ENCODE measurements at places on chromosomes 1 and 21.

DNA sequence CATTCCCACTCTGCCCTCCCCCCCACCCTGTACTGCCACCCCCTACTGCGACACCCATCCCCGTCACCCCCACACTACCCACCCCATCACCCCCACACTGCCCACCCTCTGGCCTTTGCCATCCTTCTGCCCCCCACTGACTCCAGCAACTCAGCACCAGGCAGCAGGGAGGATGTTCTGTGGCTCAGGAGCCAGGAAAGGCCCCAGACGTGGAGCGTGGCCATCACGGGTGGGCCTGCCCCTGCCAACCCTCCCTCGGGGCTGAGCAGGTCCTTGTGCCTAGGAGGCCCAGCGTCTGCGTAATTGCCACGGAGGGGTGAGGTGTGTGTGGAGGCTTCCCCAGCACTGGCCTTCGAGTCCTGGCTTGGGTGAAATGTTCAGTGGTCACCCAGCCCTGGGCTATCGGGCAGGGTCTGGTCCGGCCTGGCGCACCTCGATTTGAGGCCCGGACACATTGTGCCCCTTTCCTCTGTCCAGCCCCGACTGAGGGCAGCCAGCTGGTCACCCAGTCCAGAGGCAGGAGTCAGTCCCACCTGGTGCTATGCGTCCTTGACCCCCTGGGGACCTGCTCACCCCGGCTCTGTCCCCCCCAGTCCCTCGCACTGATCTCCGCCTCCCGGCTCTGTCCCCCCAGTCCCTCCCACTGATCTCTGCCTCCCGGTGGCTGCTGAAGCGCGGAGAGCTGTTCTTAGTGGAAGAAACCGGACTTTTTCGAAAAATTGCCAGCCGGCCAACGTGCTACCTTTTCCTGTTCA, 23.0 kb downstream of the ARHGEF16 start:
- peak; percentile 64 for DNase-seq

GRCh38 chr1:22543679-22544078, 19.6 kb upstream of the EPHA8 start:
- no peak for DNase-seq

GRCh38 chr1:156796340-156797097, 20.1 kb downstream of the SH2D2A start:
- no peak for DNase-seq

DNA sequence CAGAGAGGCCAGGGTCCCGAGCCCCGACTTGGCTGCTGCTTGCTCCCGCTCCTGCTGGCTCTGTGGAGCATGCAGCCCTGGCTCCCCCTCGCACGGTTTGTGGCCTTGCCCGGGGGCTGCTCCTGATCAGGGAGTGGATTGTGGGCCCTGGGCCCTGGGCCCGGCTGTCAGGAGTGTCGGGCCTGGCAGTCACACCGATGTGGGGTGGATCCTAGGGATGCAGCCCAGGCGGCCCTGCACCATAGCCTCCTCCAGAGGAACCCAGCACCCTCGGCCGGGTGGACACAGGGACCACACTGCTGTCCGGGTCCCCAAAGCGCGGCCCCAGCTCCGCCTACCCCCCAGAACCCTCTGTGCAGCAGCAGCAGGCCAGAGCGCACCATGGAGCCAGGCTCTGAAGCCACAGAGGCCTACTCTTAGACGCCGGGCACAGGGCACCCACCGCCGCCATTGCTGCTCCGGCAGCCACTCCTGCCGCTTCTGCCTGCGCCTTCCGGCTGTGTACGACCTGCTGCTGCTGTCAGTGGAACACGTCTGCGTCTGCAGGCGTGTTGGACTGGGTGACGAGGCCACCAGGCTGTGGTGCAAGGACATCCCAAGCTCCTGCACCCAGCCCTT, 9.4 kb downstream of the SLX9 start:
- DNase-seq = no peak

DNA sequence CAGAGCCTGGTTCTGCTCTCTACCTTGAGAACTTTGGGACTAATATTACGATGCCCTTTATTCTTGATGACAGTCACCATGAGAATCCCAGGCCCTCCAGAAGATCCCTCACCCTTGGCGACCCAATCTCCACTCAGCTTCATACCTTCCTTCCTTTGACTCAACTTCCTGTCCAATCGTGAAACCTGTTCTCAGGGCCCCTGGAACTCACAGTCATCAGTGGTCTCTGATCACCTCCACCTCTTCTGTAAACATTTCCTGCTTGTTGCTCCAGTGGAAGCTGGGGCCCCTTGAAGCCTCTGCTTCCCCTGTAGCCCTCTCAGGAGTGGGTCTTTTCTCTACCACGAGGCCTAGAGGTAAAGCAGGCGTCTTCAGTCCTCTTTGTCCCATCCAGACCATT, 79.1 kb downstream of the MRPS6 start:
- DNase-seq = no peak

DNA sequence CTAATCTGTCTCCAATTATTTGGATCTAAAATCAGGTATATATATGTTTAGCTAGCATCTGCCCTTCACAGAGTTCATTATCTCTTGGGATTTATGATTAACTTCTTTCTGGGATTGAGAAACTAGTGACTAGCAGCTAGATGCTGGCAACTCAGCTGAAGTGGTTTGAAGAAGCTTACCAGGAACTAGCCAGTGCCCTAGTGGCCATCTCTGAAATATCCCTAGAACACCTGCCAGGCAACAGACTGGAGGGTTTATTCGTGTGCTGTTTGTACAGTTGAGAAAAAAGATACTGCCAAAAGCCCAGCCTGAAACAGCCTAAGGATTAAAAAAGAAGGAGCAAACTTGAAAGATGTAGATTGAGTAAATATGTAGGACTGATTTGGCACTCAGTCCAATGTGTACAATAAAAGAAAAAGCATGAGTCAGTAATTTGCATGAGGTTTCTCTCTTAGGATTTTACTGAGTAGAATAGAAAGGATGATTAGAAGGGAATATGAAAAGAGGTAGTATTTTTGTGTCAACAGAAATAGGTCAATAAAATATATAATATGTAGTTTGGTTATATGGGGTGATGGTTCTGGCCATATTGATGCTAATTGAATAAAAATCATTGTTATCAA, 1144.6 kb upstream of the ADGRL2 start:
- DNase-seq = no peak

DNA sequence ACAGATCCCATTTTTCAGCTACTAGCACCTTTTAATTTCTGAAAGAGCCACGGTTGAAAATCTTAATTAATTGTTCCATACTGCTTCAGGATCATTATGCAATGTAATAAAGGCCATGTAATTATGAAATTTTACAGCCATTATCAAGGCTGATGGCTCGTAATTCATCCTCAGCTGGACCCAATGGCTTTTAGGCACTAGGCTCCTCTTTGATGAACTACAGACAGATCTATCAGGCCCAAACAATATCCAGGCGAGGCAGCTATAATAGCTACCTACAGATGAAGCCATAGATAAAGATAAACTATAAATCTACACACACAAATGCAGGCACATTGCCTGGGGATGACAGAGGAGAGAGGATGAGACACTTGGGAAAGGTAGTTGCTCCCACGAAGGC, 110.5 kb upstream of the USH2A start:
- DNase-seq = no peak

- no peak for DNase-seq
These were observed 114.4 kb downstream of the PRDM16 start for GRCh38 chr1:3183411-3183810.

DNA sequence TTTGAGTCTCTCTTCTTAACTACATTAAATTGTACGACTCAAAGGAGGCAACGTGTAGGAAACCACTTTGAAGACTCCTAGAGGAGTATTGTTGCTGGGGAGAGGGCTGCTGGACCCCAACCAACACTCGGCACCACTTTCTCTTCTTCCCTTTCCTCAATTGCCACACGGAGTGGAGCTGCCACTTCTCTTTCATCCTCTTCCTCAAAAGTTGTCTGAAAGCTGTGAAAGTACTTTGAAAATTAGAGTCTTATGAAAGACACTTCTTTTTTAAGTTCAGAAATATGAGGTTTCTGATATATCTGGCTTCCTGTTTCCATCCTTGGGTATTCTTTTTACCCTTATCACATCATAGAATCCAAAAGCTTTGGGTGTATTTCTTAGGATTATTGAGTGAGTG, 59.5 kb downstream of the MRPS6 start:
- no peak for DNase-seq

GRCh38 chr1:62977366-62977765, 193.4 kb downstream of the ATG4C start:
- DNase-seq = no peak

DNA sequence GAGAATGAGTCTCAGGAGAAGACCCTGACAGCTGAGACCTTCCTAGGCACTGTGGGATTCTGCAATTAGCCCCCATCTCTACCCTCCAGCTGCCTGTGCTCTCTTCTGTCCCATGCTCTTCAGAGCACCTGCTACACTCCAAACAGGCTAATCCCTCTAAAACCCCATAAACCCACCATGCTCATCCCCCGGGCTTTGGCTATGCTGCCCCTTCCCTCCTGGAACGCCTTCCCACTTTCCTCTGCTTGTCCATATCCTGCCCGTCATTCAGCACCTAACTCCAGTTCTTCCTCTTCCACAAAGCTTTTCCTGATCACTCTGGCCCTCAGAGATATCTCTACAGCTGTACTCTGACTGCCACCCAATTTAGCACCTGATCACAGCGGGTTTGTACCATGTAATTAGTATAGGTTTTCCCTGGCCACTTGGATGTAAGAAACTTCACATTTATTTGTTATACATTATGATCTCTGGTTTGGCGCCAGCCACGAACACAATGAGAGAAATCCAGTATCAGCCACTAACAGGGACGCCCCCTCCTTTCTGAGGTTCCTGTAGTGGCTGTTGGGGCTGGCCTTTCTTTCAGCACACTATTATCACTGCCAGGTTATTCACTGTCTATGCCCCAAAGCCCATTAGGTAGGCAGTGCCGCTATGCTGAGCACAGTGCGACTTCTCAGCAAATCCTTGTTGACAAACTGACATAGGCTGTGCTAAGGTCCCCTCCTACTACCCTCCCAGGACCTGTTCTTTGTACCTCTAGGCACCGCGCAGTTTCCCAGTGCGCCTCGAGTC, 45.1 kb downstream of the CDC7 start:
- no peak for DNase-seq

DNA sequence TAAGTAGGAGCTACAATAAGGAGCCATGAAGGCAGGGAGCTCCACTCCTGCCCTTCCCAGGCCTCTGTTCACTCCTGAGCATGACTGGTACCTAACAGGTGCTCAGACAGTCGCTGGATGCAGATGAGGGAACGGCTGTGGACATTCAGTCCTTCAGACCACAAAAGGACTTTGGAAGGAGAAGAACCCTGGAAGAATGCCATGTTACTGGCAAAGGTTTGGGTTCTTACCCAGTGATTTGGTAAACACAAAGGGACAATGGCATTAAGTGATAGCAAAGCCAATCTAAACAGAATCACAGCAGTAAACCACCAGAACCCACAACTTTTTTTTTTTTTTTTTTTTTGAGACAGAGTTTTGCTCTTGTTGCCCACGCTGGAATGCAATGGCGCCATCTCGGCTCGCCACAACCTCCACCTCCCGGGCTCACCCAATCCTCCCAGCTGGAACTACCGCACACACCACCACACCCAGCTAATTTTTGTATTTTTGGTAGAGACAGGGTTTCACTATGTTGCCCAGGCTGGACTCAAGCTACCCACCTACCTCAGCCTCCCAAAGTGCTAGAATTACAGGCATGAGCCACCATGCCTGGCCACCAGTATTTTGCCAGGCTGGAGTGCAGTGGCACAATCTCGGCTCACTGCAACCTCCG, 7.5 kb upstream of the CBR3 start:
- no peak for DNase-seq

DNA sequence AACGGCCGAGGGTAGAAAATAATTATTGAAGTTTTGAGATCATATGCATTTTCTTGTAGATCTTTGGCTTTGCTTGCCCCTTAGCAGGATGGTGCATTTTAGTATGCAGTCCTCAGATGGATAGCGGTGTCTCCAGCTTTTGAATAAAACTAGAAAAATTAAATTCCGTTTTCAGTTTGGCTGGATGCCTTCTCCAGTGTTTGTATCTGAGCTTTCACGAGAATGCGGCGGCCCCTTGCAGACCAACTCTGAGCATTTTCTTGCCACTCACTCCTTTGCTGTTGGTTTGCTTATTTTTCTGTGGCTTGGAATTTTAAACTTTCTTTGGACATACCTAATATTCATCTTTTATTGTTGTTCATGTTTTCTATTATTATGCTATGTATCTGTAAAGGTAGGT, 192.6 kb downstream of the NFIA start:
- no peak for DNase-seq

DNA sequence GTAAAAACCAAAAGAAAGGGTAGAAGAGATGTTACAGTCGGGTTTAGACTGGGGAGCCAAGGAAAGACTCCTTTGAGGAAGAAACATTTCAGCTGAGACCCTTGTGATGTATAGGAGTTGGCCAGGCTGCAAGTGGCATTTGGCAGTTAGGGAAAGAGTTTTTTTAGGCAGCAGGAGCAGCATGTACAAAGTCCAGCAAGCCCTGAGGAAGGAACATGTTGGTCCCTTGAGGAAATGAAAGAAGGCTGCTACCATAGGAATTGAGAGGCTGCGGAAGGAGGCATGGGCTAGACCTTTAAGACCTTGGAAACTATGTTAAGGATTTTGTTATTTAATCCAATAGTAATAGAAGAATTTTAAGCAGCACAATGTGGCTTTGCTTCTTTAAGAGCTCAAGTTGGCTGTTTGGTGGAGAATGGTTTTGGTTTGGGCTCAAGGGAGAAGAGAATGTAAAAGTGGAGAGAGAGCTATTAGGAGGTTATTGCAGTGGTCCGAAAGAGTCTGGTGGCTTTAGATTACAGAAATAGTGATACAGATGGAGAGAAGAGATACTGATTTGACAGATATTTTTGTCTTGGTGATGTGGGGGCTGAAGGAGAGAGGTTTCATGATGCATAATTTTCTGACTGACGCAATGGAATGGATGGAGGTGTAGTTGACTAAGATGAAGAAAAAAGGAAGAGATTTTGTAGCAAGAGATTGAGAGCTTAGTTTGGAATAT, 26.6 kb downstream of the SMAP2 start:
- DNase-seq = no peak

DNA sequence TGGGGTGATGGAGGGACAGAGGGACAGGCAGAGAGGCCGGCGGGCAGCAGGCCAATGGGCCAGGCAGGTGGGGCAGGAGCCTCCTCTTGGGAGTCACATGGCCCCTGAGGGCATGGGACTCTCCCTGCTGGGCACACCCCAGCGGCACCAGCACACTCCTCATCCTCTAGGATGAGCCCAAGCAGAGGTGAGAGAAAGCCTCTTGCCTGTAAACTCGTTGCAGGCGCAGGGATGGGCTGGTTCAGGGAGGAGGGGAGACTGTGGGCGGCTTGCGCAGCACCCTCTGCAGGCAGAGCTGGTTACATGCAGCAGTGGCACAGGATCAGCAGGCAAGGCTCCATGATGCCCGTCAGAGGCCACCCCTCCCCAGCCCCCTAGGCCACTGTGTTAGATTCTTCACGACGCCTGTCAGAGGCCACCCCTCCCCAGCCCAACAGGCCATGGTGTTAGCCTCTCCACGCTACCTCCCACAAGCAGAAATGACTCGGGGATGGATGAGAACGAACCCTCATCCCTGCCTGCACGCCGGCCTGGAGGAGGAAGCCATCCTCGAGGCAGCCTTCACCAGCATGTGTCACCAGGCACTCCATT, 209.7 kb upstream of the VAMP3 start:
- DNase-seq = peak; percentile 60
